B cell (primary cell): ENCODE measurements at places on chromosomes 5 and 9. TPM values are rescaled to one million over a fixed set of nuclear protein-coding genes. Genes with fewer than 3 reads are reported as not detected.
A peak's percentile ranks its signal among the peaks of the same experiment; 100 is the strongest.

- DNase-seq, result no peak
These were observed 77.7 kb upstream of the IL17B start for GRCh38 chr5:149456597-149457392.

DNA sequence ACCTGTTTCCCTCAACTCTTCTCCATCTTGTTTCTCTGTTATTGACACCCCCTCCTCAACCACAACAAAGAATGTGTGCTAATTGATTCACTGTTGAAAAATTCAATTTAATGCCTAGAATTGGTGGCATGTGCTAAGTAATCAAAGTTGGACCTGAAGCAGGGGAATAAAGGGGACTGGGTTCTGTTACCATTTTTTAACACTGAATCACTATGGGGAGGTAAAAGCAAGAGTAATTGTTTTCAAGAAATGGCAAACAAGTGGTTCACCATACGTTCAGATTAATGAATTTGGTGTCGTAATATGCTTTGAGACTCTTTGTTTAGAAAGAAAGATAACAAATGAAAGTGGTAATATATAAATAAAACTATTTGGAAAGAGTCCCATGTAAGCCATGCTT lies 17.0 kb upstream of the SSBP2 start:
- DNase-seq, result no peak

DNA sequence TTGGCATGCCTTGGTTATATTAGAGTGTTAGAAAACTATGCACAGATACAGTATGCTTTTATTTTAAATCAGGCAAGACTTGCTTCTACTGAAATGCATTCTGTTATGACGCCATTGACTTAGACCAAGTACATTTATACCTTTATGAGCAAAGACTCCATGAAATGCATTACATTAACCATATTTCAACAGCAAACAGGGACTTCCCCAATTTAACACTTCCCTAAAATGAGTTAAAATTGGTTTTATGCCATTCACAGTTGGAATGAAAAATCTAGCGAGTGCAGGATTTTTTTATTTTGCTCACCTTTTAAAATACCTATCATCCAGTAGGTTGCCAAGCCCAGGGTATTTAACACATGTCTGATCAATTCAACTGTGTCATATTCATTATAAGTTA lies 272.1 kb upstream of the IZUMO3 start:
- no peak for DNase-seq

DNA sequence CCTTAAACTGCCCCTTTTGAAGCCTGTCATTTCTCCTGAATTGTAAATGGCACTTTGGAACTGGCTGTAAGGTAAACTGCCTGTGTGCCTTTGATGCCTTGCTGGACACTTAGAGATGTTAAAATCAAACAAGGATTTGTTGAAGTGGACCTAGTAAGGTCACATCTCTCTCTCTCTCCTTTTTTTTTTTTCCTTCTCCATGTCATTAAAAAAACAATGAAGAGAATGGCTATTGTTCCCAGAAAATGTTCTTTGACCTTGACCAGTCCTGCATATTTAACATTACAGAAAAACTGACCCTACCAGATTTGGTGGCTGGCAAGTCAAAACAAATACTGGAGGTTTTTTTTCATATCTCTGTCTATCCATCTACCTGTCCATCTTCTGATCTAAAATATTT lies 2.9 kb upstream of the DAB2 start:
- DNase-seq, result no peak

DNA sequence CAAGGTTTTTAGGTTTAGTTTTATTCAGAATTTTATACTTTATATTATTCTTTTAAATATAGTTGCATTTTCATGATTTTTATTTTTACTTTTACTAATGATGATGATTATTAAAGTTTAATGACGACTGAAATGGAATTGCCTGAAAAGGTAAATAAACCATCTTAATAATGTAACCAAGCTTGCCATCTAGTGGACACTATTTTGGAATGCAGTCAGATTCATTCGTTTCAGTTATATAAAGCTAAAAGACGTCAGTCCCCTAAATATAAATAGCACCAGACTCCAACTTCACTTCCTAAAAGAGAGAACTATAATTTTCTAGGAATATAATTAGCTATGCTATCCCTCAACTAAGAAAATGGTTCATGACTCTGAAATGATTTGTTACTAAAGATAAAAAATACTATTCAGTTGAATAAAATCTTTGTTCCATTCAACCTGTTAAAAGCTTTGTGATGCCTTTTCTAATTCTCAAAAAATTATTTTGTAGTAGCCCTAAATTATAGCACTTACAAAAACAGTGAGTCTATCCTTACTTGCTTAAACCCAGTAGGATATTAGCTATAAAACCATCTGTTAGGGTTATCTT lies 19.9 kb downstream of the ABITRAM start:
- peak; percentile 62 for DNase-seq

DNA sequence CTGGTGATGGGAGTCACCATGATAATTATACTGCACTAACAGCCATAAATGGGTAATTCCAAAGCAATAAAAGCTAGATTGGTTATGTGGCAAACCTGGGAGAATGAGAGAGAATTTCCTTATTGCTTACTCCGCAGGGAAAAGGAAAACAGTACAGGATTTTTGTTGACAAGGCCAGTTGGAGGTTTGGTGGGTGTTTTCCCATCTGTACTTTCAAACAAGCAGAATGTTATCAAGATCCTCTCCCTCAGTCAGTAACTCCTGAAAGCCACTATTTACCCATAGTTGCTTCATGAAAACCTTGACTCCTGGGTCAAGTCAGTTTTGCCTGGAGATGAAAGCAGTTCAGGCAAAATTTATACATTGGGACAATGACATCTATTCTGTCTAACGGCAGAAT lies 26.4 kb downstream of the IL9 start:
- DNase-seq, result no peak

DNA sequence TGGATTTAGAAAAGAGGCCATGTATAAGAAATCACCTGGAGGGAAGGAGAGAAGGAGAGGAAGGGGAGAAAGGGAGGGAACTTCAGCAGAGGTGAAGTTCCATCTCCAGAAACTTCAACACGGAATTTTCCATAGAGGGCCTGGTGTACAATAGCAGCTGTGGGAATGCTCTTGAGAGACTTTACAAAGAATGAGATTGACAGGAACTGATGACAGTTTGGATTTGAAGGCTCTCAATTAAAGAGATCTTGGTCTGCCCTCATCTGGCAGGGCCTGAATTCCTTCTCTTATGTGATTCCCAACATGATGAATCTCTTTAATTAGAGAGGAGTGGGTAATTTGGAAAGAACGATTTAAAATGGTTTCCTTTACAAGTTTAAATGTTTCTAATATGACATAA lies 143.5 kb downstream of the MLLT3 start:
- no peak for DNase-seq

- DNase-seq, result no peak
These were observed 43.9 kb downstream of the SHB start for GRCh38 chr9:38025166-38025565.

- DNase-seq, result no peak
These were observed 29.9 kb downstream of the CD180 start for GRCh38 chr5:67166460-67167285.

DNA sequence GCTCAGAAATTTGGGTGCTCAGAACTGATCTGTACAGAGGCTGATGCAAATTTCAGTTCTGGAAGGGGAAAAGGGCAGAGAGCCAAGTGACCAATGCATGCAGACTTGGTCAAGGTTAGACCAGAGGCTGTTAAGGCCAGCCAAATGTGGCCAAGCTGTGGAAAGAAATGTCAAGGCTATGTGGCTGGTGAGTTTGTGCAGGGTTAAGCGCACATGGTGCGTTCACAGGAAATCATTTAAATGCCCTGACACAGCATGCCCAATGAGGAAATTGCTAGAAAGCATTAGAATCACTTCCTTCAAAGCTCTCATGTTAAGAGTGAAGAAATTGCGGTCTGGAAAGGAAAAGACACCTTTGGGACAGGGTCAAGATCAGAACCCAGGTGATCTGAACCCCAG lies 58.0 kb downstream of the PTPN3 start:
- peak; percentile 49 for DNase-seq

DNA sequence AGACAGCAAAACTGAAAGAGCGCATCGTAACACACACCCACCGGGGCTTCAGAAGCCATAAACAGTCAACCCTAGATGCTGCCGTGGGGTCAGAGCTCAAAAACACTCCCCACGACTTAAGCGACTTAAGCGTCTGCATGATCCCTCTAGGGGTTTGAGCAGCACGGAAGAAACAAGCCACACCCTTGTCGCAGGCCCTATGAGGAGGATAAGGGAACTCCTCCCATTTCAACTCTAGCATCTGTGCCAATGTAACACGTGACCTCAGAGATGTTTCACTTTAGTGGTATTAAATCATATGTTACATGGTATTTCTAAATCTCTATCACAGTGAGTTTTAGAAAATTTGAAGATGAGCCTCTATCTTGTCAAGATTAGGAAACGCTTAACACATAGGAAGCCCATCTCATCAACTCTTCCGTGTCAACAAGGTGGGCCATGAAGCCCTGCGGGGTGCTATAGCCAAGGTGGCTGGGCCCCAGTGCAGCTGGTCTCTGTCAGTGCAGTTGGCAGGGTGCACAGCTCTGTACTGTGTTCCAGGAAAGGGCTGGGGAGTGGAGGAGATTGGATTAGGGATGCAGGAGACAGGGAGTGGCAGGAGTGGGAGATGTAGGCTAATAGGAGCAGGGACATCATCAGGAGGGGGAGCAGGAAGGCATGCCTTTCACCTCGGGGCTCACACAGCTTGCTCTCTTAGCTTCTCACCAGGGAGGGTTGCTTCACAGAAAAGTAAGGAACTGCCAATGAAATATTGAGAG lies 33.1 kb downstream of the ZCCHC9 start:
- DNase-seq, result no peak

DNA sequence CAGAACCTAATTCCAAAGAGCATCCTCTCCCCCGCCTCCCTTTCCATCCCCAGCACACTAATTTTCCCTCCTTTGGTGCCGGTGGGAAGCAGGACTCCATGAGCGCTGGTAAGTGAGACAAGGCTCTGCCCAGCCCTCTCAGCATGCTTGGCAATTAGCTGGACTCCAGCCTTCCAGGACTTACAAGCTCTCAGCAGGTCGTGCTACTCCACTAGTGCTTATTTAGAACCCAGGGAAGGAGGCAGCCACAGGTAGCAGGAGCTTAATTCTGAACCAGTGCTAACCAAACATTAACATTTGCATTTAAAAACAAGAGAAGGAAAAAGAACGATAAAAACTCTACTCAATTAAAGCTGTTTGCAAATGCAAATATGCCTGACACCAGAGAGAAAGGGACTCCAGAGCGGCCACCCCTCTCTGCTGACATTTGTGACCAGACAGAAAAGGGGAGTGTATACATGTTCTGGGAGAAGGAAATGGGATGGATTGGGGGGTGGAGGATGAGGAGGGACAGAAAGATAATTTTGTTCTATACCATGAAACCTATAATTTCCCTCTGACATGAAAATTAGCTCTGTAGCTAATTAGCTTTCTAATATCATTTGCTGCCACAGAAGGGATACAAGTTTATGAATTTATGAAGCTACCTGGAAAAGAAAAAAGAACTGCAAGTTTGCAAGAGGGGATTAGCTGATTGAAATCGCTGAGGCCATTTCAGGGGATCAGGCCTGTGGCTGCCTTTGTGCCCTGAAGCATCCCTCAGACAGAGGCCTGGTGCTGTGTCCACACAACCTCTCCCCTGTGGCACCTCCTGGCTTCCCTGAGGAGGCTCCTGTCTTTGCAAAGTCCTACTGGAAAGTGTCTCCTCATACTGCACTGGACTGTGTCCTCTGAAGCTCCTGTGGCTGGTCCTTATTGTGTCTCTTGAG lies 266.3 kb downstream of the SEC61B start:
- no peak for DNase-seq

DNA sequence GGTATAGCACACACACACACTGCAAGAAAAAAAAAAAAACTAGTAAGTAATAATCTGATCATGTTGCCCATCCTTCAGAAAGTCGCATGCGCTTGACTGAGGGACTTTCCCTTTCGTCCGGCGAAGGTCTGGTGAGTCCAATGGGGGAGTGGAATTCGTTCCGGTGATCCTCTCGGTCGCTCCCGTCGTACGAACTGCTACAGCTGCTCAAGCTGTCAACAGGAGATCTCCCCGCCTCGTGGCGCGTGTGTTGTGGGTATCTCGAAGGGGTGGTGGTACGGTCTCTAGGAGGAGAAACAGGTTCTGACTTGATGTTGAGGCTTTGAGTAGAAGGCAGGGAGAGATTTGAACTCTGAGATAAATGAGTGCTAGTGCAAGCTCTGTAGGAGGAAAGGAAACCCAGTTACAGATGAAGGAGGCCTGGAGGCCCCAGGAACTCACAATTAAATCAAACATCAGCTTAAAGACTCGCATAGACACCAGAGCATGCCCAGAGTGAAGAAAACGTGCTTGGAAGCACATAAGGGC lies 160.4 kb downstream of the MEF2C start:
- DNase-seq, result no peak

Gene CACFD1
- polyA plus RNA-seq, result 19.6 and 27.4 TPM in 2 replicates

Gene CCNI2
- polyA plus RNA-seq, result 0.04 and 0.39 TPM in 2 replicates

Gene RNF183
- 0.04 and 0.58 TPM in 2 replicates for polyA plus RNA-seq

Gene LMBRD2
- 2.1 and 3.0 TPM in 2 replicates for polyA plus RNA-seq

Gene FAM200C
- polyA plus RNA-seq, result 0.23 and 0.28 TPM in 2 replicates

Gene GPR21
- 0.13 TPM in 1 of 2 replicates, not detected in the other for polyA plus RNA-seq
